ENCODE measurements at places on chromosomes 2 and 18. TPM values are rescaled to one million over a fixed set of nuclear protein-coding genes. Genes with fewer than 3 reads are reported as not detected.

Gene AGBL5
- polyA plus RNA-seq, result 19.7 TPM

Gene SAG
- polyA plus RNA-seq, result not detected

Gene HOXD13
- 1.9 TPM for polyA plus RNA-seq

Gene ITGB6
- polyA plus RNA-seq, result not detected

Gene GALNT5
- polyA plus RNA-seq, result 76.5 TPM

Gene NRP2
- 6.9 TPM for polyA plus RNA-seq

Gene RPRM
- polyA plus RNA-seq, result not detected

Measured in GM23248 (cell line).